Small intestine (tissue), 16 donors: ENCODE measurements at places on chromosomes 3 and 15.

DNA sequence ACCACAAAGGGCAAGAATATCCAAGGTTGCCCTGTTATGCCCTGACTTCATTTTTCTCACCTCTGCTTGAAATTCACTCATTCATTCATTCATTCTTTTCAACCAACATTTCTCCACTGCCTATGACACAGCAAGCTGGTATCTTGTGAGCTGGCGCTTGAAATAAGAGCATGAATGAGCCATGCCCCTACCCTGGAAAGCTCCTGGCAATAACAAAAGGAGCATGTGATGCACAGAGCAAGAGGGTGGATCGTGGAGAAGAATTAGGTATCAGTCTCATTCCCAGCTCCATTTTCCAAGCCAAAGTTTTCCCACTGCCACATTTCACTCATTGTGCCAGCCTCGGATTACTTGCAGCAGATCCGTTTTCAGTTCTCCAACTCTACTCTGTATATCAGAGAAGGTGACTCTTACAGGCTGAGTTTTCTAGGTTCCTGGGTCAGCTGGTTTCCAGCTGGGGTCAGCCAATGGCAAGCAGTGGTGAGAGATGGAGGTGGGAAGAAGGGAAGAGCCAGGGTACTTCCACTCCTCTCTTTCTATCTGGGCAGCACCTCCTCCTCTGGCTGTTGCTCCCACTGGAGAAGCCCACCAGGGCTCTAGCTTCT, 144.8 kb downstream of the SUCLG2 start:
- DNase-seq: no peak

- DNase-seq: no peak
These were observed 37.8 kb upstream of the UACA start for GRCh38 chr15:70801109-70801508.

DNA sequence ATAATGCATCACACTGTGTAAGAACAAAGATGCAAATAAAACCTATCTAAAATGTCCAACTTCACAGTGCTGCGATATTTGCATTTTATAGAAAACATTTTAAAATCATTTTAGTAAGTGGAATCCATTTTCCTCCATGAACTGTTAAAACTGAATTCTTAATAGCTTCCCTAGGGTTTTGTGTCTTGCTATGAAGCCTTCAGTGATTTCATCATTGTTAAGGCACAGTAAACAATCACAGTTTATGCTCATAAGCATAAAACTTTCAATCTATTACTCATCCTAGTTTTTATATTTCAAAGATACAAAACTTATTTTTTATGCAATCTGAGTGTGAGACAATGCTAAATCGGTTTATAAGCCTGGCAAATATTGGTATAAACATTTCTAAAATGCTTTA, 509.7 kb downstream of the TUSC7 start:
- DNase-seq: no peak

- no peak for DNase-seq
These were observed 3.9 kb downstream of the UPK1B start for GRCh38 chr3:119177321-119177720.

DNA sequence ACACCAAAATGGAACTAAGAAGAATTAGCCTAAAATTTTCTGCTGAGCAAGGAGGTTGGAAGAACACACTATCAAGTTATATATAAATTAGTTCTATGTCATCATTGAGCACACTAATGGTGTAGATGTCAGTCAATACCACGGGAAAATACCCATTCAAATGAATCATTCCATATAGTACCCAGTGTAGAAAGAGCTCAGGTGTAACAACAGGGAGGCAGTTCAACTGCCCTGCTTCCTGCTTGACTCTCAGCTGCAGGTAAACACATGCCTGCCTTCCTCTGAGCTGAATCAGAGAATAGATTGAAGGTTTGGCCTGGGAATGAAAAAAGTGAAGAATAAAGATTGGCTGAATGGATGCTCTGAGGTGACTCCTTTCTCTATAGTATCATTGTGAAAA, 1088.0 kb downstream of the AGBL1 start:
- no peak for DNase-seq

DNA sequence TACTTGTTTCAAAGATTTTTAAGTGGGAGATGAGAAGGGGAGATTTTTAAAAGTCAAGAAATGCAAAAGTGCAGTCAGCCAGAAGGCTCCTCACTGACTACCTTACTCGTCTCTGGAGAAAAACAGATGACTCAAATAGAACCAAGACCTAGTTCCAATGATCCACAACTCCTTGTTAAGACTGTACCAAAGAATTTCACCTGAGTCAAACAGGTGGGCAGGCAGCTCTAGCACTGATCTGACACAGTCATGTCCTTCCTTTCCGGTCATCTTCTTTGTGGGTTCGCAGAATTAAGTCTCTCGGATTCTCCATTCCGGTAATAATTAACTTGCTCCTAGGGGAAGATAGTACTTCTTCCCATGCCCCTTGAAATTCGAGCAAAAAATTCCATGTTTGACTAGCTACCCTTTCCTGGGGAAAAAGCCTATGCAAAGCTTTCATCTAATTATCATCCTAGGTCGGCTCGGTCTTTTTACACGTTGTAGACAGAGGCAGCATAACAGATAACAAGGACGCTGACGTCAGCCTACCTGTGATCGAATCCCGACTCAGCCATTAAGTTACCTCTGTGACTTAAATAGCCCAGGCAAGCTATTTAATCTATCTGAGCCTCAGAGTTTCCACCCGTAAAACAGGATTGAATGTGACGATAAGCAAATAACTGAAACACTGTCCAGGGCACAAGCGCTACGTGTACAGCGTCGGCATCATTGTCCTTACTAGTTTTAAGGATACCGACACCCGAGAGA, 758 bp downstream of the SELENOK start:
- peak; percentile 81 for DNase-seq

DNA sequence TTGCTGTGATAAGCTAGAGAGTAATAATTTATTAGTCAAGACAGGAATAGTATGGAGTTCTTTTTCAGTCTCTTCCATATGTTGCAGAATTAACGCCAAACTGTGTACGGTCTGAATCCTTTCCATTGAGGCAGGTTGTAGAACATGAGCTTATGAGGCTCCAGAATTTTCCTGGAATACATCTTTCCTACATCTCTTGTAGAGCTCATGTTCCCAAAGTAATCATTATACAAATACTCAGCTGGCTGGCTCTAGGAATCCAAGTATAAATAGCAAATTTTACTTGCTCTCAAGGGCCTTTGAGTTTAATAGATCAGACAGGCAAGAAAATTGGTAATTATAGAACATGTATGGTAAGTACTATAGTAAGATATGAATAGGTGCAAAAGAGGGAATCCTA, 419.4 kb downstream of the RBMS3 start:
- DNase-seq: no peak

GRCh38 chr3:66302288-66302687, 81.5 kb downstream of the SLC25A26 start:
- peak; percentile 41 for DNase-seq

DNA sequence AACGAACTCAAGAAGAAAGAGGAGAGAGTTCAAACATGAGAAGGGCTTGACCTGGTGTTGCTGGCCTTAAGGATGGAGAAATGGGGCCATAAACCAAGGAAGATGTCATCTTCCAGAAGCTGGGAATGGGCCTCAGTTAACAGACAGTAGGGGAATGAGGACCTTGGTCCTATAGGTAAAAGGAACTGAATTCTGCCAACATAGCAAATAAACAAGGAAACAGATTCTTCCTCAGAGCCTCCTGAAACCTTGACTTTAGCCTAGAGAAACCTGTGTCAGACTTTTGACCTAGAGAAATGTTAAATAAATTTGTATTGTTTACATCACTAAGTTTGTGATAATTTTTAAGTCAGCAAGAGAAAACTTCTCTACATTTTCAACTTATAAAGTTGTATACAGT, 336.8 kb downstream of the PLCL2 start:
- no peak for DNase-seq

DNA sequence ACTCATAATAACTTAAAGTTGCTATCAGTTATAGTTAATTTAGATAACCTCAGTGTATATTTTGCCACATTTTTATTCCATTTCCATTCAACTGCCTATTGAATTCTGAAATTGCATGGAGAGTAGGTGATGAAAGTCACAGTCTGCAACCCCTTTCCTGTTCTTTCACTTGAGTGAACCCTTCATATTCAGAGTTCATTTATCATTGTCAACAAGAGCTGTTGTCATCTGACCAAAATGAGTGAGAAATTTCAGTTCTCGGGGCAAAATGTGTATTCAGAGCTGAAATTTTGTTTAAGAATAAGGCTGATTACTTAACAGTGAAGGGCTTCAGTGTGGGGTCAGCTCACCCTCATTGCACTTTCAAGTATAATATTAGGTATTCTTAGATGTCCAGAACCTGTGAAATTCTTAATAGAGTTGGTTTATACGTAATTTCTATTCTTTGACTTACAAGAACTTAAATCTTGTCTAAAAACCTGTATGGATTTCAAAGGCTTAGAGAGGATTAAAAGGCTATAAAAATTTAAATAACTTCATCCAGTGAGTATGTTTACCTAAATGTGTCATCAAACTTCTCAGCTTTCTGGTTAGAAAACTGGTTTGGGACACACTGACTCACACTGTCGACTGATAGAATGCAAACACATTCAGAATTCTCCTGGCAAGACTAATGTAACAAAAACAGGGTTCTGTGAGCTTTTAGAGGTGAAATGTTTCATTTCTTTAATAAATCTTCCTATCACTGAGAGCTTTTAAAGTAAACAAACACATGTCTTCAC, 92.2 kb downstream of the CMSS1 start:
- DNase-seq: no peak

DNA sequence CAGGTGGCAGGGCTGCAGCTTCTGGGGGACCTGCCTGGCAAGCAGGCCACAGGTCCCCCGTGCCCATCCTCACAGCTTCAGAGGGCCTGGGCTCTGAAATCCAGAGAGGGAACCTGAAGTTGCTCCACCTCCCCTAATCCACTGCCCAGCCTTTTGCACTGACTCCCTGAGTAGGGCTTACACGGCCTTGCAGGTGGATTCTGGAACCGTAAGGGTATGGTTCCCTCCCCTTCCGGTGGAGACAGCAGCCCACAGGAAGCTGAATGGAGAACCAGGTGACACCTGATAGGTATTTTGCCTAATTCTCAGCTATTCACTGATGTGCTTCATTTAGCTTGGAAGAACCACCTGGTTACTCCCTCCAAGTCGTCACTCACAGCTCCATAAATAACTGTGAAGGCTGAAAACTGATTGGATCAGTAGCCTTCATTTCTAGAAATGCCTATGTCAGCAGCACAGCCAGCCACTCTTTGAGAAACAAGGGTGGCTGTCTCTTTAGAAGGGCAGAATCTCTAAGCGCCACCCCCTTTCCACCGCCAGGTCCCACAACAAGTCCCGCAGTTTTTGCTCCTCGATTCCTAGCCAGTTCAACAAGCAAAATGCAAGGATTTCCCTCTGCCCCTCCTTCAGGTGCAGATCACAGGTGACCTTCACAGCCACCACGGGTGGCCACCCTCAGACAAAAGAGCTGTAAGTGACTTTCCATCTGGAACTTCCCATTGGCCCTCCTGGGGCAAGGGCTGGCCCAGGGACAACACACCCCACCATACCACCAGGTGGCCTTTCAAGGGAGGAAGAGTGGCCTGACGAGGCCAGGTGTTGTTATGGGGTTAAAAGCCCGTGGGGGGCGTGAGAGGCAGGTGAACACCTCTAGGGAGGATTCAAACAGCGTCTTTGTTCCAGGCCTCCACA, 112.9 kb downstream of the SEC22A start:
- no peak for DNase-seq

DNA sequence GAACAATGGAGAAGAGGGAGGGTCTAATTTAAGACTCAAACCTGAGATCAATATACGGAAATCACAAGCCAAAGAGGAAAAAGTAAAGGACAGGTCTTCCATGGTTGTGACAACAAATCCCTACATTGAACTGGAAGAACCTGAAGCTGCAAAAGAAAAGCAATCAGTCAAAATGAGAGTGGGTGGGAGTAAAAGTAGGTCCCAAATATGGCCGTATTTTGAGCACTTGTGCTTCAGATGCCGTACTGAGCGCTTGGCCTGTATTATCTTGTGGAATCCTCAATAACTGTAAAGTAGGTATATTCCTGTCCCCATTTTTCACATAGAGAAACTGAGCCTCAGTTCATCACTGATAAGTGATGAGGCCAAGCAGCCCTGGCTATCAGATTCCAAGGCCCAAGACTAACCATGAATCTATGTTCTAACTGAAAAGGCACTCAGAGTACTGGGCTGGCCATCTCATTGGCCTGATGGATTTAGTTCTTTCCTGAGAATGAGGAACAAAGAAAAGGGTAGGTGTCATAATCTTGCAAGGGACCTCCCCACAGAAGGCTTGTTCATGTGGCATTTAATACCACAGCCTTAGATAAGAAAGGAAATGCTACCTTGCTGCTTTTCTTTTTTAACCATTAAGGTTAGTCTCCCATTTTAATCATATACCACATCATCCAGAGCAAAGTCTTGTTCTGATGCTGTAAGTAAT, 52.5 kb downstream of the LRRN1 start:
- DNase-seq: no peak

DNA sequence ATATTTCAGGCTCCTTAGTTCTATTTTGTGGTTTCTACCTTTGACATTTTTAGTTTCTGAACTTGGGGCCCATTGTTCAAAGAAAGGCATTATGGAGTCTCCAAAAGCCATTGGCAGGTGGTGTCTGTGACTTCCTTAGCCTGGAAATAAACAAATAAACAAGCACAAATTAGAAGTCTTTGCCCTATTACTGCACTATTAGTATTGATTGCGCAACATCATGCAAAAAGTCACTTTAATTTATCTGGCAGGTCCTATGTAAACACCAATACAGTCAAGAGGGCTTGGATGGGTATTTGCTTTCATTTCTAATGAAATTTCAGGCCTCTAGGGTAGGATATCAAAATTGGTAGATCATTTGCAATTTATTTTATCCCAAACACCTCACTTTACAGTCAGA, 85.6 kb downstream of the LPP start:
- no peak for DNase-seq
